ENCODE measurements at places on chromosomes 4 and X.

DNA sequence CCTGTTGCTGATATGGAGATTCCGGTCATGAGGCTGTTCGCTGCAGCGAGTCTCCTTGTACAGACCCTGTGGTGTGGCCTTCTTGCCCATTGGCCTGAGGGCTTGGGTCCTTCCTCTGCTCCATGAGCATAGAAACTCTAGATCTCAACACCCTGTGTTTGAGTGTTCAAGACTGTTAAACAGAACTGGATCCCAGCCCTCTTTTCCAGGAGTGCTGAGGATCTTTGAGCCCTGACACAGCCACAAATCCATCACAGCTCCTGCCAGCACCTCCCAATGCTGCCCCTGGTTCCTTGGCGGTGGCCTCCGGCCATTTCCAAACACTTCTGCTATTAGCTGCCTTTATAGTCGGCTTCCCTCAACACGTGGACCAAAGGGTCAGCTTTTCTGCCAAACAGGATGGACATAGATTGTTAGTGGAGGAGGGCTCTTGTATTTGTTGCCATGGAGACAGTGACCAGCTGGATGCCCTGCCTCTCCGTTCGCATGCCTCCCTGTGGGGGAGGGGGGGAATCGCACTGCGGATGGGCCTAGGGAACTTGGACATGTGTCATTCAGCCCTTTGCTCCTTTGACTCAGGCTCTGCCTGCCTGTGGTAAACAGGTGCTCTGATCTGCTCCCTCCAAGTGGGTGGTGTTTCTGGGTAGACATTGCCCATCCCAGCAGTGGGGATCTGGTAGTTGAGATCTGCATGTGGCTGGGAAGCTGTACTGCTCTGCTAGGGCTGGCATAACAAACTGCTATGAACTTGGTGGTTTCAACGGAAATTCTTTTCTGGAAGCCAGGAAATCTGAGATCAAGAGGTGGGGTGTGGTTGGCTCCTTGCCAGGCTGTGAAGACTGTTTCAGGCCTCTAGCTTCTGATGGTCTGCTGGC is 6.9 kb upstream of the WDR1 start:
- DNase-seq = peak; percentile 36

DNA sequence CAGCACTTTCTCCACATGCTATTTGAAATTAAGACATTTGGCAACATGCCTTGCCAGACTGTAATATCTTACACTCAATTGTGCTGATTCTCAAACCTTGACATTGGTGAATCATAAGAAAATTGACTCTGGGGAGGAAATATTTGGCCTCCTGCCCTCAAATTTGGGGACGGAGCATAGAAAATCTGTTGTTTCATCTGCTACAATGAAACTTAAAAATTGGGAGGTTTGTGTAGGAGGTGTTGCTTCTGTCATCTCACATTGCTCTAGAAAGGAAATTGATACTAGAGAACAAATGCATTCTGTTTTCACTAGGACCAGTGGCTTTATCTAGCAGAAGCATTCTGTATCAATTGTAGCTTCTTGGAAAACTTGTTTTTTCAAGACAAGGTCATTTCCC is 5.3 kb downstream of the OCRL start:
- no peak for DNase-seq

- DNase-seq = no peak
Measured at GRCh38 chr4:90603540-90603939, 476.3 kb downstream of the CCSER1 start.

DNA sequence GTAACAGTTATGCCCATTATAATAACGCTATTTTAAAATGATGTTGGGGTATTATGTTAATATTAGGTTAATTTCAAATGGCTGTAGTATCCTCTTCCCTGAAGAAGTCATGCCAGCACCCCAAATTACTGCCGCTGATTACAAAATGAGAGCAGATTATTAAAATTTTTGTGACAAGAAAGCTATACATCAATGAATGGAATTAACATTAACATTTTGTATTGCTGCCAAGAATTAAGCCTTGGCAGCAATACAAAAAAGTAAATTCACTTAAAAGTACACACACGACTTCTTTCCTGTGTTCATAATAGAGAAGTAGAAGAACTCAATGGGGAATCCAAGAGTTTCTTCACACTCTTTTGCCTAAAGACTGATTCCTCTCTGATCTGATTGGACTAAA is 482.8 kb downstream of the STIM2 start:
- DNase-seq = no peak

DNA sequence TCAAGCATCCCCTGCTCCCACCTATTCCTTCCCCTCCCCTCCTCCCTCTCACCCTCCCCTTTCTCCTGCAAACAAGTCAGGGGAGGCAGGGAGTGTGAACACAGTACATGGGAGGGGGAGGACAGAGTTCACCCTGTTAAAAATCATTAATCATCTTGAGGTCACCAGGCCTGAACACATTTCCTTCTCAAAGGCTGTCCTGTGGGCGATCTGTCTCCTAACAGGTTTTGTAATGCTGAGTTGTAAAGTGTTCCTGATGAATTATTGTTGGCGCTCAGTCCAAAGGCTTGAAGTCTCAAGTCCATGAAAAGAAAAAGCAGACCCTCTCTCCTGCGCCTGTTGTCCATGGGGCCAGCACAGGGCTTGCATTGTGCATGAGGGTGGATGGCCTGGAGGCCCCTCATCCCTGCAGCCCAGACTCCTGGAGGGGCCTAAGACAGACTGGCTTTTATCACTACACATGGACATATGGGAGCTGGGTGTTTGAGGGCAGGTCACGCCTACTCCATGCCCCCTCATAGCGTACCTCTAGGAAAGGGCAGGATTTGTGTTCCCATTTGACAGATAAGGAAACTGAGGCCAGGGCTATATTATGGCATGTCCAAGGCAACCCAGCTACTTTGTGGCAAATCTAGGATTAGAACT is 189.1 kb downstream of the RAB28 start:
- no peak for DNase-seq

DNA sequence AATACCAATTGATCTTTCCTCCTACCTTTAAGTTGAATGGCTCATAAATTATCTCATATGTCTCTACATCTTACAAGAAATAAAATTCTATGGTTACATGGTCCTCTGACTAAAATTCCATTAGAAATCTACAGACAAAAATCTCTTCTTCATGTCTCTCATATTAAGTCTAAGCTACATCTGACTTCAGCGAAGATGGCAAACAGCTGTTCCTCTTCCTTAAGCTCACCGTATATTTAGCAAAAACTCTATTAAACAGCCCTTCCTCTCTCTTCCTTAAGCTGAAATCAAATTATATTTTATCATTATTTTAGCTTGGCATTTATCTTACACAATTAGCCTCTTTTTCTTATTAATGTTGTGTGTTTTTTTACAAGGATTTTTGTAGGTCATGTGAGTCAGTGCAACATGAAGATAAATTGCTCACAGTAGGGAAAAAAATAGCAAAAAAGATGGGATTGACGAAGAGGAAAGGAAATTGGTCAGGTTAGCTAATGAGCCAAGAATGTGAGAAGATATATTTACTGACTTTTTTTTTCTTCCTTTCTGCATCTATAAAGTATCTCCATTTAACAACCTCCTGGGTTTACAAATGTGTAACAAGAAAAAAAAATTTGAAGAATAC is 2412.8 kb downstream of the ARAP2 start:
- DNase-seq = no peak

DNA sequence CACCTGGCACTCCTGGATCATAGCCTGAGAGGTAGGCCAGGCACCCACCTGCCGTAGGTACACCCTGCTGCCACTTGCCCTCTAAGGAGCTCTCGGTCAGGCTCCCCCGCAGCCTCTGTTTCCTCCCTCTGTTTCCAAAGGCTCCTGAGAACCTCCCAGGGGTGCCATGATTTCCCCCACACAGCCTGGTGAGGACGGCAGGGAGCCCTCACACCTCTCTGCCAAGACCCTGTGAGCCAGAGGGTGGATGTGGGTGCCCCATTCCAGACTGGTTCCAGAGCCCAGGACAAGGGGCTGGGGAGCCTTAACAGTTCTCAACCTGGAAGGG is 1.6 kb upstream of the ABLIM2 start:
- DNase-seq = no peak

Data from NCI-H146 (cell line).